CD14-positive monocyte (primary cell): ENCODE measurements at places on chromosomes 2 and 18.

- peak; percentile 48 for DNase-seq
These were observed 3.6 kb upstream of the PAX3 start for GRCh38 chr2:222302178-222303018.

DNA sequence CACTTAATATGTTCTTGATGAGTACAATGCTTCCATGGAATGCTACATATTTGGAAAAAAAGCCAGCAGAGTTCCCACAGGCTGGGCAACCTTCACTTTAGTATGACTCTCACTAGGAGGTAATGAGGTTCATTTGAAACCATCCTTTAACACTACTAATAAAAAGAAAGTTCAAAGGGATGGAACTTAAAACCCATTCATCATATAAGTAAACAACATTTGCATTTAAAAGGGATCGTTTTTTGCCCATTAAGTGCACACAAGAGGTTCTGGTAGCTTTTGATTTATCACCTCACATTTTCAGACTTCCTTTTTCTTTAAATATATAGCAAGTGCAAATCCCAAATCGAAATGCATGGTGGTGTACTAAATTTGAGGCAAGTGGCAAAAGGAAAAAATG lies 270.8 kb upstream of the DCC start:
- DNase-seq: no peak

GRCh38 chr2:238955648-238956531 lies 108.0 kb downstream of the TWIST2 start:
- DNase-seq: no peak

- DNase-seq: no peak
These were observed 106.3 kb downstream of the TRIM43 start for GRCh38 chr2:95698146-95698545.

DNA sequence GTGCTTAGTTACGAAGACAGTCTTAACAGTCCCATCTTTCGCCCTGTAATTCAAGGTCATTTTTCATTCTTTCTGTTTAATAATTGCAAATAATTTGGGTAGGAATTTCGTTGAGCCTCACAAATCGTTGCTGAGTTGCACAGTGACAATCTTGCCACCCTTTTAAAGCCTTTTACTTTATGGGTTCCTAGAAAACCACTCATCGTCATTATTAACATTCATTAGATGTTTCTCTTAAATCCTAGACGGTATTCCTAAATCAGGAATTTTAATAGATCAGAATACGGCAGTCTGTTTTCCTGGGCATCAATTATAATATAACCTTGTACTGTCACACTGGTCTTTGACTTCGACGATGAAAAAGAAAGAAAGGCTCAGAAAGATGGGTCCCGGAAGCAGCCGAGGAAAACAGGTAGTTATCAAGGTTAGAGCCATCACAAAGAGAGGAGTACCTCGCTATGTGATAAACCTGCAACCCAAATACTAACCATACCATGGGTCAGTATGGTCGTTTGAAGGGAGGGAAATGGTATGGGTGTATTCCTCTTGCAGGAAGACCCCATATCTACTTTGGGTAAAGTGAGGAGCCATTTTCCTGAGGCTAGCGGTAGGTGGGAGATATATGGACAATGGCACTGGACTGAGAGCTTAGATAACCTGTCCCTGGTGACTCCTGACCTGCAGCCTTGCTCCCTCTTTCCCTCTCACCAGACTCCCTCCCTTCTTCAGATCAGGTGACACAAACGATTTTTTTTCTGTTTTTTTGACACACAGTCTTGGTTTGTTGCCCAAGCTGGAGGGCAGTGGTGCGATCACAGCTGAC lies 981 bp upstream of the SF3B1 start:
- no peak for DNase-seq

- DNase-seq: no peak
These were observed 75.8 kb downstream of the ANKRD44 start for GRCh38 chr2:197234671-197235191.

- no peak for DNase-seq
These were observed 437.3 kb downstream of the ZNF521 start for GRCh38 chr18:24914685-24915084.

DNA sequence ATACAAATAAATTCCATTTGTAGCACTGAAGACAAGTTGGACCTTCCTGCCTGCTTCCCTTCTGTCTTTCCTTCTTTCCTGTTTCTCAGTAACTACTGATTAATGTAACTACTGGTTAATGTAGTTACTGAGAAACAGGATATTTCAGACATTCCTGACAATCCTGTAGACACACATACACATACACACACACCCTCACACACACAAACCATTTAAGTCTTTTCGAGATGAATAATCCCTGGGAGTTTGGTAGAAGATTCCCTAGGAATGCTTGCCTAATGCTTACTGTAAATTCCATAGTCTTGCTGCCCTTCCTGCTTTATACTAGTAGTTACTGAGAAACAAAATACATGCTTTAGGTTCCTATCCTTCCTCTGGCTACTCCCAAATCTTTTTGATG lies 83.9 kb downstream of the PIK3C3 start:
- DNase-seq: no peak

DNA sequence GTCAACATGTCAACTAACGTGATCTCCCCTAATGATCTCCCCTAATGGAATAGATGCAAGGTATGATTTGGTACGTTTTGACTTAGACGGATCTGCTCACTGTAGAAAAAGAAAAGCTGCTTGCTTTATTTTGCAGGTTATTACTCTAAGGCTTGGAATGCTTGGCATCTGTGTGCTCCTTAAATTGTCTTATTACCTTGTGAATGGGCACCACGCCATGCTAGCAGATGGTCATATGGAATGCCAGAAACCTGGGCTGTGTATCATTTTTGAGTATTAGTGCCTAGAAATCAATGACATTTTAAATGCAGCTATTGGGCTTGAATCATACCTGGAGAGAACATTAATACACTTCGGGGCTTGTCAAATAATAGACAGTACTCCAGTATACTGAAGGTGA lies 16.5 kb upstream of the FIGN start:
- DNase-seq: no peak

DNA sequence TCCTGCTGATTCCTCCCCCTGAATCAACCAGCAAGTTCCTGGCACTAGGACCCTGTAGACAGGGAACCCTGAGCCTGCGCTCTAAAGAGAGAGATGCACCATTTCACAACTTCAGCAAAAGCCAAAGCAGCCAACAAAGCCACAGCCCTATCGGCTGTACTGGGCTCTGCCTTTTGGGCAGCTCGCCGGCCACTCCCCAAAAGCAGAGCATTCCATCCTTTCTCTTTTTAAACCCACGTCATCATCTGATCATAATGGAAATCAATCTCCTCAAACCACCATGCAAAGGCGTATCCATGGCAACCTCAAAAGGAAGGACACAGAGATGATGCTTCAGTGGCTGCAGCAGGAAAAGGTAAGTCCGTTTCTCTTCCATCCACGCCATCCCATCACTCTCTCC lies 5.3 kb upstream of the DCTN1 start:
- DNase-seq: no peak

DNA sequence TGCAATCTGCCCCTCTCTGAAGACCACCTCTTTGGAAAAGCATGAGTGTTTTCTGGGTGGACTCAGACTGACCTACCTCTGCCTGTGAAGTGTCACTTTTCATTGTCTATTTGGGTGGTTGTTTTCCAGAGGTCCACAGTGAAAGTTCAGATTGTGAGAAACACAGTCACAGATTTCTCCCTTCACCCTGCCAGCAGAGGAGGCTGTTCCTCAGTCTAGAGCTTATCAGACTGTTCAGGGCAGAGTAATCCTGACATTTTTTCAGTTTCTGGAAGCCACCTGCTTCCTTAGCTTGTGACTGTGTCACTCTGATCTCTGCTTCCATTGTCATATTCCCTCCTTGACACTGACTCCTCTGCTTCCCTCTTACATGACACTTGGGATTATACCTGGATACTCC lies 55.4 kb upstream of the RMP24 start:
- DNase-seq: no peak

DNA sequence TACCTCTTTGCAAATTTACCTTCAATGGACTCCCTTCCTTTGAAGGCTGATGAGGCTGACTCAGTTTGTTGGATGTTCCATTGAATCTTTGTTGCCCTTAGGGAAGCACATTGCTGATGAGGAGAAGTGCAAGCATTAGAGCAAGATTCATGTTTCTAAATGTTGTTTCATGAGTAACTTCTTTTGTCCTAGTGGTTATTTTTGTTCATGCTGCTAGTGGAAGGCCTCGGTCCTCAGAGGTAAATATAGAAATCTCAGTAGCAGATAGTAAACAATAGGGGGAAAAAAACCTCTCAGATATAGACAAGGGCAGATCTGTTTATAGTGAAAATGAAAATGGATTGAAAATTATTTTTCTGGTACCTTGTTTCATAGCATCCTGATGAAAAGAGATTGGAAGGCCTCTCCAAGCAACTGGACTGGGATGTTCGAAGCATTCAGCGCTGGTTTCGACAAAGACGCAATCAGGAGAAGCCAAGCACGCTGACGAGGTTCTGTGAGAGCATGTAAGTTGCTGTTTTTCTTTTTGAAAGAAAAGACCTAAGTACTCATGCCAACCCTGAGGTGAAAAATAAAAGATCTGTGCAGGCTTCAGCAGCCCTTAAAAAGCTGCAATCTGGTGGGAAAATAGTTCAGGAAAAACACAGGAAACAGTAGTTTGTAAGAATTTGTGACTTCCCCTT lies 104.9 kb downstream of the CERS6 start:
- no peak for DNase-seq

DNA sequence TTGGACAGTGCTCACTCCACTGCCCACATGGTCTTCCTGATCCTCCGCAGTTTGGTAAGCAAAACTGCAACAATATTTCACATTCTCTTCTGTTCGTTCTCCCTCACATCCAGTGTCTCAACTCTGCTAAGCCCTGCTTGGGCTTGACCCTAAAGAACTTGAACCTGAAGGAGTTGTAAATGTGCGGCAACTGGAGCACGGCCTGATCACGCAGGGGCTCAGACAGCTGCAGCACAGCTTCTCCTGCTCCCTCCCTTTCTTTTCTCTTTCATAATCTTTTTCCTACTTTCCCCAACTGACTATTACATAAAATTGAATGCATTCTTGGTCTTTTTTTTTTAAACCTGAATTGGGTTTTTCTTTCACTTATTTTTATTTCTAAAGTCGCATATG lies 10.2 kb downstream of the CYRIA start:
- DNase-seq: no peak

- DNase-seq: no peak
These were observed 46.6 kb upstream of the ZBTB7C start for GRCh38 chr18:48455555-48456478.

DNA sequence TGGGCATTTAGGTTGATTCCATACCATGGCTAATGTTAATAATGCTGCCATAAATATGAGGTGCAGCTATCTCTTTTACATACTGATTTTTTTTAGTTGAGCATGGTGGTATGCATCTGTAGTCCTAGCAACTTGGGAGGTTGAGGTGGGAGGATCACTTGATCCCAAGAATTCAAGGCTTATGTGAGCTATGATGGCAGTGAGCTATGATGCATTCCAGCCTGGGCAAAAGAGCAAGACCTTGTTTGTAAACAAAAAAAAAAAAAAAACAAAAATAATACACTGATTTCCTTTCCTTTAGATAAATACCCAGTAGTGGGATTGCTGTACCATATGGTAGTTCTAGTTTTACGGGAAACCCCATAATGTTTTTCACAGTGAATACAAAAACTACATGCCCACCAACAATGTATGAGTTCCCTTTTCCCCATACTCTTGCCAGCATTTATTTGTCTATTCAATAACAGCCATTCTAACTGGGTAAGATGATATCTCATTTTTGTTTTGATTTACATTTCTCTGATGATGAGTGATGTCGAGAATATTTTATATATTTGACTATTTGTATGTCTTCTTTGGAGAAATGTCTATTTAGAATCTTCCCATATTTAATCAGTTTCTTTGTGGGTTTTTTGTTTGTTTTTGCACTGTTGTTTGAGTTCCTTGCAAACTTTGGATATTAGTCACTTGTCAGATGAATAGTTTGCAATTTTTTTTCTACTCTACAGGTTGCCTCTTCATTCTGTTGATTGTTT lies 281.0 kb upstream of the KYNU start:
- no peak for DNase-seq

GRCh38 chr2:95359501-95359930 lies 43.0 kb upstream of the FAHD2A start:
- no peak for DNase-seq

DNA sequence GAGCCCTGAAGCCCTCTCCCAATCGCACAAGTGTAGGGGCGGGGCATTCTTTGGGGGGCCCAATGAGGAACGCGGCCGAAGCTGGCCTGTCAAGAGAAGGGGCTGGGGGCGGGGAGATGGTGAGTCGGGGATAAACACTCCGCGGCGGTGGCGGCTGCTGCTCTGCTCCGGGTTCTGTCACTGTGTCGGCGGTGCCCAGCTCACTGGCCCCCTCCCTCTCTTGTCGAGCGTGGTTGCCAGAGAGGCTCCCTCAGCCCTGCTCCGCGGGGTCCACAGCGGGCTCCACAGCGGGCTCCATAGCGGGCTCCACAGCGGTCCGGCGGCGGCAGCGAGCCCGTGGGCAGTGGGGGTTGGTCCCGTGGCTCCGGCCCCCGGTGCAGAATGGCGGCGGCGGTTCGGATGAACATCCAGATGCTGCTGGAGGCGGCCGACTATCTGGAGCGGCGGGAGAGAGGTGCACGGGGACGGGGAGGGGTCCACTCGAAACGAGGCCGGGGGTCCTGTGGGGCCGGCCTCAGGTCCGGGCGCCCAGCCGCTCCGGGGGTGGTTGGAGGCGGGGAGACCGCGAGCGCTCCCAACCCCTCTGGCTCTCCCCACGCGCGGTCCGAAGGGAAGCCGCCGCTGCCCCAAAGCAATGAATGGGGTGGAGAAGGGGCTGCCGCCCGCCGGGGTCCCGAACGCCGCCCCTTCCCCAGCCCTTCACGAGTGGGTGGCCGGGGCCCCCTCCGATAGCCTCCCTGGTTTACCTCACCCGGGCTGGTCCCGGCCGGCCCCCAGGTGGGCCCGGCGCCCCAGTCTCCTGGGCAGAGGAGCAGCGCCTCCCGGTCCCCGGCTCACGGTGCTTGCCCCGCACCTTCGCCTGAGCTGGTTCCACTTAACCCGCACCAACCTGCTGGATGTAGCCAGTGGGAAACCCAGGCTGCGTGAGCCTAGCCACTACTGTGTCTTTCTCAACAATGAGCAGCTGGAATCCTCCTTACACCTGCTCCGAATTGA lies at the start of gene MXD1:
MXD1 (plus strand) TSS at position 160 of the 996 bp plus-strand sequence; CDS start at position 382, 222 bp downstream.
- peak; percentile 21 for DNase-seq

DNA sequence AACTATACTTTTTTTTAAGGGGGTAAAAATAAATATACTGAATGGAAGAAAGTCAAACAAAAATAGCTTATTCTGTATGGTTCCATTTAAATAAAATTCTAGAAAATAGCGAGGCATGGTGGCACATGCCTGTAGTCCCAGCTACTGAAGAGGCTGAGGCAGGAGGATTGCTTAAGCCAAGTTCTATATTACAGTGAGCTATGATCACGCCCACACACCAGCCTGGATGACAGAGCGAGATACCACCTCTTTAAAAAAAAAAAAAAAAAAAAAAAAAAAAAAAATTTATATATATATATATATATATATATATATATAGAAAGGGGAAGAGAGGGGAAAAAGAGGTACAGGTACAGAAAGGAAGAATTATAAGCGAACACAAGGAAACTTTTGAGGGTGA lies 77.7 kb downstream of the MEMO1 start:
- DNase-seq: no peak

DNA sequence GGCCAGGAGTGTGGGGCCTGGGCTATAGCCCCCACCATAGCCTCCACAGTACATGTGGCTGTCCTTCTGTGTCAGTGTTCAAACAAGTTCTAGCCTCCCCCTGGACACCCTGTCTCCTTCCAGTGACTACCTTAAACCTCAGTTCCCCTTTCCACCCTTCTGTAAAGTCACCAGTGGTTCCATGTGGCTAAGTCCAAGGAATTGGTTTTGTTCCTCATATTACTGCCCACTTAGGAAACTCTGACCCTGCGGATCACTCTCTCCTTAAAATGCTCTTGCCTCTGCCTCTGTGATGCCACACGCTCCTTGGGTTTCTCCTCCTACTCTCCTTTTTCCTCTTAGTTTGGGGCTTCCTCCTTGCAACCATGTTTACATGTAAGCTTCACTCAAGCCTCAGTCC lies 27.8 kb upstream of the REL start:
- peak; percentile 55 for DNase-seq
